ENCODE measurements at places on chromosomes 2 and 18.

DNA sequence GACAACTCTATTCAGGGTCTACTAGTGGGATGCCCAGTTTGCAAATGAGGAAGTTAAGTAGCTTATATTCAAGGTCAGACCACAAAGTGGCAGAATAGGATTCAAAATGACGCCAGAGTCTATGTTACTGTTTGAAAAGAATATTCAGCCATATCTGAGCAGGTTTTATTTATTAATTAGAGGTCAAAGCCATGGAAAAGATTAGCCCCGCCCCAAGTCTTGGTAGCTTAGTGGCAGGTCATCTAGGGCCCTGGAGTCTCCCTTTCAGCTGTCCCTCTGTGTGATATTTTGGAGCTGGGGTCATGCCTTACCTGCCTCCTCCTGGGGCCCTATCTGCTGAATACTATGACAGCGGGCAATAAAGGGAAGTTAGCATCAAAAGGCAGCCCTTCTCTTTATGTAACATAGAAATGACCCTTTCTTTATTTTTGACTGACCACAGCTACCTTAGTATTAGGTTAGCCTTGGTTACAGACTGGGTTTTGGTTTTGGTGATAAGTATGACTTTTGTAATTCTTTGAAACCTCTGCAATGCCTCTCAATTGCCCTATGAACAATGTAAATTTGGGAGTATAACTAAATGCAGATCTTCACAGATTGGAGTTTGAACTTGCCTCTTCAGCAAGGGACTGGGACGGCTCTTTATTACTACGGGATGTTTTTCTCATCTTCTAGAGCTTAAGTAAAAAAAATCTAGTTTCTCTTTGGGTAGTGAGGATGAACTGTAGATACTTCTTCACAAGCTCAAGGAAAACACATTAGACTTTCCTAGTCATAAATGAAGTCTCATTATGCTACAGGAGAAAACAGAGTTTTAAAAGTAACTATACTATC lies 153.0 kb upstream of the ITGA4 start:
- DNase-seq, result no peak

- DNase-seq, result no peak
Observed at GRCh38 chr2:158325031-158325781, 131.3 kb downstream of the CCDC148 start.

DNA sequence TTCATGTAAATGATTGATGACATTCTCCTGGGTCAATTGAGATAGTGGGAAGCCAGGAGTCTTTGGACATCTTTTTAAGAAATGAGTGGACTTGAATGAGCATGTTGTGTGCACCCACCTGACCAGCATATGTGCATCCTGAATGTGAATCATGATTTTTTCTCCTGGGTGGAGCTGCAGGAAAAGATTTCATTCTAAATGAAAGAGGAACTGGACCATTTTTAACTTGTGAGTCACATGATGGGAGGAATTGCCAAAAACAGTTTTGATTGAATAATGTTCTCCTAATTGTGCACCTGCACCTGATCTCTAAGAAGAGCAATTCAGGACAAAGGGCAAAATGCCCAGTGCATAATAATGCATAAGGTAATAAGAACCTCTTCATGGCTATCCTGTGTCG lies 32.3 kb downstream of the COPS8 start:
- DNase-seq, result no peak

DNA sequence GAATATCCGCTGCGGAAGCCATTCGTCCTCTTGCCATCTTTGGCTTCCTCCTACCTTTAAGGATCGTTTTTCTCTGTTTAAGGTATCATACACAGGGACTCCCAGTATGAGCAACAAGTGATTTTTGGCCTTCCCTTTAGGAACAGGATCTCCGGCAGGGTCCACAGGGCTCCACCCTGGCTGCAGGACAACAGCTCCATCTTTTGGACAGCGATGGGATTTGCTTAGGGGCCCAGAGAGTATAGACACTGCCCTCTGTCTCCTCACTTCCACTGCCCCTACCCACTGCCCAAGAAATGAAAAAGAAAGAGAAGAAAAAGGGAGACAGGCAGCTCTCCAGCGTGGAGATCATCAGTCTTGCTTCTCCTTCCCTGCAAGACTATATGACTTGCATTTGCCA lies 224.5 kb downstream of the UXS1 start:
- DNase-seq, result no peak

GRCh38 chr2:112260295-112260625 lies 5.4 kb upstream of the ZC3H8 start:
- DNase-seq, result no peak

DNA sequence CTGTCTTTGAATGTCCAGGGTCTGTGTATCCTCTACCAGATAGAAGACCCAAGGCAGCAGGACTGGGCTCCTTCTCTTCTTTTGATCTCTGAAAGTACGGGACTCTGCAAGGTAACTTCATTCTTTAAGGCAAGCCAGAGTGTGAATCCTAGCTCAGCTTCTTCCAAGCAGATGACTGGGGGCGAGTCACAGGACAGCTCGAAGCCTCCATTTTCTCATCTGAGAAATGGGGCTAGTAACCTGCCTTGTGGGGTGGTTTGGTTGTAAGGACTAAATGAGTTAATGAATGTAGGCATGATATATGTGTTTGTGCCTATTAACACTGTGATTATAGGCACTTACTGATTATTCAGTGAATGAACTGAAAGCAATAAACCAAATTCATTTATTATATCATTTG lies 46.7 kb downstream of the DGKD start:
- DNase-seq, result no peak

- DNase-seq, result no peak
Observed at GRCh38 chr2:25255745-25256487, 85.8 kb downstream of the DNMT3A start.

DNA sequence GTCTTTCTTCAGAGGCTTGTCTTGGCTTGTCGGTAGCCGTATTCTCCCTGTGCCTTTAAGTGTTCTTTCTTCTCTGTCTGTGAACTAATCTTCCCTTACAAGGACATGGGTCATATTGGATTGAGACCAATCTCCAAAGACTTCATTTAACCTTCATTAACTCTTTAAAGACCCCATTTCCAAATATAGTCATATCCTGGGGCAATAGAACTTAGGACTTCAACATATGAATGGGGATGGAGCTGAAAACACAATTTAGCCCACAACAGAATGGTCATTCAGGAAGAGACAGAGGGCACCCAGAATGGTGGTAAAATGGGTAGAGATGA lies 82.1 kb upstream of the TANK start:
- no peak for DNase-seq

GRCh38 chr2:6676776-6677175 lies 188.9 kb downstream of the CMPK2 start:
- no peak for DNase-seq

DNA sequence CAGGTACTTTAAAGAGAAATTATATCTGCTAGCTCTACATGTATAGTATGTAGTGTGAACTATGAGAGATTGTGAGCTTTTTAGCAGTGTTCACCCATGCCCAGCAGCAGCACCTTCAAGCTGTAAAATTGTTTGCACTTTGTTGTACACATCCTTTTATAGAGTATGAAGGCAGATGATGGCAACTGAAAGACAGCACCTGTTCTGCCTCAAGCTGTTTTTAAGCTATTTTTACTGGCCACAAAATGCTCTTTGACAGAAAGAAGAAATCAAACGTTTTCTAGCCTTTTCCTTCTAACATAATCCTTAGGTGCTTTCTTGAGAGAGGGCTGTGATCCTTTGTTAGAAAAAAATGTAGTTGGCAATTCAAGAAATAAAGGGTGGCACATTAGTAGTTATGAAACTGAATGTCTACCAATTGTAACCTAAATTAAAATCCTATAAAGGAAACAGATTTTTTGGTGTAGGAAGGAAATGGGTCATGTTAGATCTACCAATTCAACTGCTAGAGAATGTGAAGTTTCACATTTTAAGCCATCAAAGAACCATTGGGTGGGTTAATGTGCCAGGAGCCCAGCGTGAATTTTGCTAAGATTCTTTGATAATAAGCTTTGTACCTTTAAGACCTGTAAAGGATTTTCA lies 59.5 kb downstream of the R3HDM1 start:
- DNase-seq, result no peak

GRCh38 chr2:17245906-17246305 lies 272.3 kb downstream of the RAD51AP2 start:
- DNase-seq, result no peak

- DNase-seq, result no peak
Observed at GRCh38 chr2:152099367-152100050, 665 bp upstream of the CACNB4 start.

GRCh38 chr2:181163691-181164090 lies 183.3 kb downstream of the UBE2E3 start:
- DNase-seq, result no peak

DNA sequence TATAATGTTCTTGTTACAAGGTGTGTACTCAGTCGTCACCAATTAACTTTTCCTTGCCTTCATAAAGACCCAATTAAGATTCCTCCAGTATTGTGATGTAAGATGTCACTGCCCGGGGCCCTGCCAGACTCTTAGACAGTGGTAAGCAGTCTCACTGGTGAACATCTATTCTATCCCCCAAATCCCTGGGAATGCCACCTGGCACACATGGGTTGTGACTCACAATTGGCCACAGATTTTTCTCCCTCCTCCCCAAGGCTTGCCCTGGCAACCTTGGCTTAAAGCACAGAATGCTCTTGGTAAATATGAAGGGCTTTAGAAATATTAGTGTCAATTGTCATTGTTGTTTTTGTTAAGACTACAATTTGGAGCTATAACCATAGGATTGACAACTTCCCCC lies 287.9 kb downstream of the ETAA1 start:
- DNase-seq, result no peak

GRCh38 chr2:240365971-240366471 lies 69.4 kb upstream of the GPC1 start:
- DNase-seq, result no peak

- DNase-seq, result no peak
Observed at GRCh38 chr18:61597316-61597715, 264.1 kb downstream of the CDH20 start.

GRCh38 chr2:129717560-129718130 lies 261.8 kb upstream of the RAB6C start:
- DNase-seq, result no peak

Data from right atrium auricular region (tissue), 2 donors.